Neural cell (in vitro differentiated cells): ENCODE measurements at places on chromosomes 11 and 22. TPM values are rescaled to one million over a fixed set of nuclear protein-coding genes. Genes with fewer than 3 reads are reported as not detected.

PLAAT5 gene
- polyA plus RNA-seq = 0.14 TPM in 1 of 2 replicates, not detected in the other

PDE3B gene
- polyA plus RNA-seq = 13.1 and 13.8 TPM in 2 replicates

PATE4 gene
- polyA plus RNA-seq = not detected in 2 replicates

CATSPER1 gene
- not detected in 2 replicates for polyA plus RNA-seq

ASCC2 gene
- 25.3 and 26.2 TPM in 2 replicates for polyA plus RNA-seq

CNGA4 gene
- not detected in 2 replicates for polyA plus RNA-seq

HBG1 gene
- polyA plus RNA-seq = not detected in 2 replicates

TMEM25 gene
- 139 and 154 TPM in 2 replicates for polyA plus RNA-seq

OR52I2 gene
- not detected in 2 replicates for polyA plus RNA-seq

NRIP3 gene
- 8.8 and 13.4 TPM in 2 replicates for polyA plus RNA-seq

VSIG10L2 gene
- polyA plus RNA-seq = 0.08 TPM in 1 of 2 replicates, not detected in the other

DERL3 gene
- 0.84 and 1.4 TPM in 2 replicates for polyA plus RNA-seq

CDHR5 gene
- polyA plus RNA-seq = not detected in 2 replicates

NOX4 gene
- polyA plus RNA-seq = 0.71 and 0.96 TPM in 2 replicates

RBMXL2 gene
- polyA plus RNA-seq = not detected in 2 replicates

RASSF10 gene
- 0.34 TPM in 1 of 2 replicates, not detected in the other for polyA plus RNA-seq

RHOD gene
- 0.28 TPM in 1 of 2 replicates, not detected in the other for polyA plus RNA-seq

ALX4 gene
- not detected in 2 replicates for polyA plus RNA-seq

APOBEC3H gene
- polyA plus RNA-seq = not detected in 2 replicates

B3GAT1 gene
- polyA plus RNA-seq = 28.2 and 34.5 TPM in 2 replicates

KRTAP5-2 gene
- polyA plus RNA-seq = not detected in 2 replicates

SYCE3 gene
- not detected in 2 replicates for polyA plus RNA-seq

OR4C16 gene
- not detected in 2 replicates for polyA plus RNA-seq

VPS11 gene
- polyA plus RNA-seq = 24.1 and 24.8 TPM in 2 replicates

SHANK2 gene
- 13.6 and 19.7 TPM in 2 replicates for polyA plus RNA-seq

SCT gene
- polyA plus RNA-seq = not detected in 2 replicates

CCND1 gene
- 1.7 and 2.7 TPM in 2 replicates for polyA plus RNA-seq

TREH gene
- polyA plus RNA-seq = 0.12 TPM in 1 of 2 replicates, not detected in the other

MS4A8 gene
- not detected in 2 replicates for polyA plus RNA-seq

FDXACB1 gene
- 3.0 and 3.1 TPM in 2 replicates for polyA plus RNA-seq

ANO5 gene
- polyA plus RNA-seq = 2.8 and 3.6 TPM in 2 replicates

SOX10 gene
- polyA plus RNA-seq = not detected in 2 replicates

NLRP14 gene
- 0.44 and 0.48 TPM in 2 replicates for polyA plus RNA-seq

SAA4 gene
- polyA plus RNA-seq = 0.58 TPM in 1 of 2 replicates, not detected in the other

ROBO4 gene
- not detected in 2 replicates for polyA plus RNA-seq
